GM13976 (cell line): ENCODE measurements at places on chromosomes 5 and 9.

DNA sequence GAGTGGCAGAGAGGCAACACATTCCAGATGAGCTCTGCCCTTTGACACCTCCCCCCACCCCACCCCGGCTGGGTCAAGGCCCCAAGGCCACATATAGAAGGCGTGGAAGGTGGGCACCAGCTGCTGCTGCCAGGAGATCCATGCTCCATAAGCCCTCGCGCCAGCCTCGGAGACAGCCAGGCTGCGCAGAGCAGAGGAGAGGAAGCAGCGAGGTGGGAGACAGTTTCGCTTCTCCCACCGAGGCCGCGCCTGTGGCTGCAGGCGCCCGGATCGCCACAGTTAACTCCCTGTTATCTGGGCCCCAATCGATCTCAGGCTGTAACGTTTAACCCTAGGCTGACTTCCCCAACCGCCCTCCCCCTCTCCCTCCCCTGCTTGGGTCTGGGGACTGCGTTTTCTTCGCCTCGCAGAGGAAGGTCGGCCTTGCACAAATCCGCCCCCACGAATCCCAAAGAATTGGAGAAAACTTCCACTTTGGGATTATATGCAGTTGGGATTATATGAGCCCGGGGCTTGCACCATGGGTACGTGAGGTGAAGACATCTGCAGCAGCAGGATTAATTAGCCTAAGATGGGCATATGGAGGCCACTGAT, 1.1 kb upstream of the CXXC5 start:
- DNase-seq = no peak

- no peak for DNase-seq
These were observed 52.1 kb downstream of the SEMA6A start for GRCh38 chr5:116522356-116523136.

DNA sequence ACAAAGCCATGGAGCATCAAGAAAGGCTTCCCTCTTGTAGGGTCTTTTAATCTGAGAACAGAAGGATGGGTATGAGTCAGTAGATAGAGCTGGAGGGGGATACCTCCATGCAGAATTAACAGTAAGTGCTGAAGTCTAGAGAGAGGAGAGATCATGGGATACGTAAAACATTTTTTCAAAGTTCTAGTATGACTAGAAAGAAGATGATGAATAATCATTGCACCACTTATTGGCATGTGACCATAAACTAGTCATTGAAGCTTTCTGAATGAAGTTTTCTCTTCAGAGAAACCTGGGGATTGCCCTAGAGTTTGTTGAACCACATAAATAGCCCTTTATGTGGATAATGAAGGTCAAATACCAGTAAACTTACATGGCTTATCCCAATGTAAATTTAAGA, 48.6 kb upstream of the PTPRD start:
- no peak for DNase-seq

DNA sequence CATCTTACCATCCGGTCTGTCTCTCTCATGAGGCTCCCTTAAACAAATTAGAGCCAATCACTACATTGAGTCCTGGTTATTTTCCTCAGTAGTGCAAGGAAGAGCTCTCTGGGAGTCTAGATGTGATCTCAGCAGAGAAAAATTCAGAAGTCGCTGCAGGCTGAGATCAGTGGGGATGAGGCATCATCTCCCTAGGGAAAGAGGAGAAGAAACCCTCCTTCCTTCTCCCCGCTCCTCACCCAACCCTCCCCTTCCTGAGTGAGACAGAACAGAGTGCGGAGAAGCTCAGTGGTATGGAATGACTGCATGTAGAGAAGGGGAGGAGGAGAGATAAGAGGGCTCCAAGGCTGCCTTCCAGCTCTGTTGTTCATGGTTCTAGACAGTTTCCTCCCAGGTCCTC, 80.5 kb downstream of the PAPPA start:
- DNase-seq = no peak

DNA sequence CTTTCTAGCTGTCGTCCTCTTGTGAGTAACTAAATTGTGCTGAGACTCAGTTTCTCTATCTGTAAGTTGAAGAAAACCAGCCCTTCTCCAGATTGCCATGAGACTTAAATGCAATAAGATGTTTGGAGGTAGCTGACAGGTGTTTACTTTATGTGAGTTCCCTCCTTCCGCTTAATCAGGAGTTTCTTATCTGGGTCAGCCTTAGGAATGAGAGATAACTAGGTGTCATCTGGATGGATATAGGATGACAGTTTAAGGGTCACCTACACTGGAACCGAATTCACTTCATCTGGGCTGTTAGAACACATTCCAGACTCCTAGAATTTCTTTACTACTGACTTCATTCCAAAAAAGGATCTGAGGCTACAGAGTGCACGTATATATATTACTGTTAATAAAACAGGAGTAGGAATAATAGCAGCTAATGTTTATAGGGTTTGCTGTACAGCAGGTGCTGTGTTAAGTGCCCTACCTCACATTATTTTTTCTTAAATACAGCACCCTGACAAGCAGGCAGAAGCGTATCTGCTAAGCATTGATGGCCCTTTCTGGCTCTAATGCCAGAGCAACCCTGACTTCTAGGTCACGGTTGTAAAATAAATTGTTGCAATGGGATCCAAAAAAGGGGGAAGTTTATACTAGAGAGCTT, 30.0 kb upstream of the CPEB4 start:
- no peak for DNase-seq

- no peak for DNase-seq
These were observed 91.6 kb downstream of the CFAP90 start for GRCh38 chr5:7759257-7759871.

DNA sequence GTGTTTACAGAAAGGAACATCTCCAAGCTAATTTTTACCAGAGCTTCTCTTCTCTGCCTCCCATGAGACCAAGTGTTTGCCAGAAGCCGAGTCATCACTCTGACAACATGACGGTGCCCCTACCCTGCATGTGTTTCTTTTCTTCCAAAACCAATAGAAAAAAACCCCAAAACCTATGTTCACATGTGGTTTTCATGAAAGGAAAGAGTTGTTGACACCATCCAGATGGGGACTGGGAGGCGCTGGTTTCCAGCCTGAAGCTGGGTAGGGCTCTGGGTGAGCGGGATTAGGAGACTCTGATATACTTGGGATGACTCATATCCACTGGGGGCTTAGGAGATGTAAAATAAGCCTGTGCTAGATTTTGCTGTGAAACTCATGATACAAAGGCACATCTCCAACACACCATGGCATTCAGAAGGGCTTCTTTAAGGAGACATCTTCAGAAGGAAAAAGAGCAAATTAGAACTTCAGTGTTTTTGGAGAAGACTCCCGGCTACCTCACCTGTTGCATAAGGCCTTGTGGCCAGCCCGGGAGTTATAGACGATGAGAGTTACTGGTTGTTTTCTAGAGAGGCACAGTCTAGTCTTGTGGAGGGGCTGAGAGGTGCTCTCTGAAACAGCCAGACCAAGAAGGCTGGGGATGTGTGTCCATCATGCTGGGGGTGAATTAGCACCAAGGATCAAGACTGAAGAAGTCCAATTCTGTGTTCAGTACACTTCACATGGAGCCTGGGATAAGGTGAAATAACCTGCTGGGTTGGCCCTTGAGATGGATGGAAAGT, 108.9 kb upstream of the LHFPL2 start:
- no peak for DNase-seq

DNA sequence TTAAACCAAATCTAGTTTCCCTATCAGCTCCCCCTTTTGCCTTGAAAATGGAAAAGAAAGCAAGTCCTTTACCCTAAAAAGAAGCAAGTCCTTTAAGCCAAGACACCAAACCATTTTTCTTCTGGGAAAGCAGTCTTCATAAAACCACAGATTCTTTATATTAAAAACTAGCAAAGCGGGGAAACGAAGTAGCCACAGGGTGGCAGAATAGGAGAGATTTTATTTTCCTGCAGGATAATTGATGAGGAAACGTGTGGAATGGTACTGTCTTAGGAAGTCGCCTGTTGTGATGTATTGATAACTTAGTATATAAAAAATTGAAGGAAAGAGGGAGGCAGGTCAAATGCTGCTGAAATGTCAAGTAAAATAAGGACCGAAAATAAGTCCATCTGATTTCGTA, 41.1 kb downstream of the ZNF883 start:
- DNase-seq = no peak

- DNase-seq = no peak
These were observed 33.9 kb downstream of the SH3PXD2B start for GRCh38 chr5:172420235-172420939.

DNA sequence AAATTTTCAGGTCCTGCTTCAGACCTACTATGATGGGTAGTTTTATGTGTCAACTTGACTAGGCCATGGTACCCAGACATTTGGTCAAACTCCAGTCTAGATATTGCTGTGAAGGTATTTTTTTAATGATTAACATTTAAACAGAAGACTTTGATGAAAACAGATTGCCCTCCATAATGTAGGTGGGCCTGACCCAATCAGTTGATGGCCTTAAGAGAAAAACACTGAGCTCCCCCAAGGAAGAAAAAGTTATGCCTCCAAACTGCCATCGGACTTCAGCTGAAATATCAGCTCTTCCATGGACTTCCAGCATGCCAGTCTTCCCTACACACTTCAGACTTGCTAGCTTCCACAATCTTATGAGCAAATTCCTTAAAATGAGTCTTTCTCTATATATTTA, 67.3 kb upstream of the TYRP1 start:
- DNase-seq = no peak

- DNase-seq = no peak
These were observed 530.1 kb upstream of the DMAC1 start for GRCh38 chr9:8329561-8330283.

GRCh38 chr5:102922799-102923477, 167.8 kb downstream of the PAM start:
- DNase-seq = peak; percentile 16

GRCh38 chr9:34994900-34995669, 5.5 kb downstream of the DNAJB5 start:
- DNase-seq = peak; percentile 4

GRCh38 chr5:76607353-76607871, 15.8 kb downstream of the F2RL2 start:
- no peak for DNase-seq

GRCh38 chr5:151248651-151249050, 4.3 kb upstream of the GM2A start:
- no peak for DNase-seq

DNA sequence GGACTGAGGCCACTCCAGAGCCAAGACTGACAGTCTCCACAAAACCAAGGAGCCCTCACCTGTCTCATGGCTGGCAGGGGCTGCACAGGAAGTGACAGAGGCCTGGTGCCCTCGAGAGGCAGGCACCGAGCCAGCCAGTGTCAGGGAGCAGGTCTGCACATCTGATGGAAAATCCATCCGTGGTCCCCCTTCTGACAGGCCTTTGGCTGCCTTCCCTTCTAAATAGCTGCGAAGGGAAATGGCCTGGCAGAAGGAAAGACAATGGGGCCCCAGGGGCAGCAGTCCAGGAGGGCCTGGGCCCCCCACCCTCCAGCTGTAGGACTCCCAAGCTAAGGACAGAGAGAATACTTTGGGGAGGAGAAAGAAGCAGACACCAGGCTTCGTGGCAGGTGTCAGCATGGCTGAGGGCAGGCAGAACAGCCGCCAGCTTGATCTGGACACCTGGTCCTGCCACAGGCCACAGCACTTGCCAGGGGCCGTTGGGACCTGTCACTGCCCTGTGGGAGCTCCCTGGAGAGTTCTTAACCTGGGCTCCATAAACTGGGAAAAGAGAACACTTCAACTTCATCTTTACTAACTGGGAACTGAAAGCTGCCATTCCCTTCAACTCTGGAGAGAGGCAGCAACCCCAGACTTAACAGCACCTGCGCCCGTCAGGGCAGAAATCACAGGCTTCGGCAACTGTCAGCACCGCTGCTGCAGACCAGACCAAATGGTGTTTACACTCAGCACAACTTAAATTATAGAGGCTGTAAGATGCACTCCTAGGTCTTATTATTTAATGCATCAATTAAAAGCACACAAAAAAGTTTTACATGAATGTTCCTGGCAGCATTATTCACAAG, 22.0 kb downstream of the ADAMTS2 start:
- DNase-seq = no peak

- no peak for DNase-seq
These were observed 19.9 kb downstream of the GOLM1 start for GRCh38 chr9:86079421-86079831.

- no peak for DNase-seq
These were observed 3.1 kb upstream of the GNA14 start for GRCh38 chr9:77651203-77651602.

GRCh38 chr5:173441053-173441628, 112.9 kb upstream of the STC2 start:
- DNase-seq = no peak

DNA sequence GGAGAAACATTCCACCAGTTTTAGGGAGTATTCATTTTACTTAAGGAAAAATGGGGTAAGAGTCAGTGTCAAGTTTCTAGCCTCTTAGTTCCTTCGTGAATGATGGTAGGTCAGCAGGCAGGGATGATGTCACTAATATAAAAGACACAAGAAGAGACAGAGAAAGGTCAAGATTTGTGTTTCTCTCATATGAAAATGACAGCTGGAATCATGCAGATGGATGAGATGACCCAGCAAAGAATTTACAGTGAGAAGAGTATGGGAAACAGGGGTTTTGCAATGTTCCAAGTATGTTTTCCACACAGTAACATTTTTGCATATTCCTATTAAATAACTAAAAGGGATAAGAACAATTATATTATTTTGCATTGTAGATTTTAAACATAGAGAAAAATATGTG, 749.6 kb upstream of the DMAC1 start:
- DNase-seq = no peak

GRCh38 chr5:177453852-177454396, 7.3 kb downstream of the PRR7 start:
- no peak for DNase-seq

DNA sequence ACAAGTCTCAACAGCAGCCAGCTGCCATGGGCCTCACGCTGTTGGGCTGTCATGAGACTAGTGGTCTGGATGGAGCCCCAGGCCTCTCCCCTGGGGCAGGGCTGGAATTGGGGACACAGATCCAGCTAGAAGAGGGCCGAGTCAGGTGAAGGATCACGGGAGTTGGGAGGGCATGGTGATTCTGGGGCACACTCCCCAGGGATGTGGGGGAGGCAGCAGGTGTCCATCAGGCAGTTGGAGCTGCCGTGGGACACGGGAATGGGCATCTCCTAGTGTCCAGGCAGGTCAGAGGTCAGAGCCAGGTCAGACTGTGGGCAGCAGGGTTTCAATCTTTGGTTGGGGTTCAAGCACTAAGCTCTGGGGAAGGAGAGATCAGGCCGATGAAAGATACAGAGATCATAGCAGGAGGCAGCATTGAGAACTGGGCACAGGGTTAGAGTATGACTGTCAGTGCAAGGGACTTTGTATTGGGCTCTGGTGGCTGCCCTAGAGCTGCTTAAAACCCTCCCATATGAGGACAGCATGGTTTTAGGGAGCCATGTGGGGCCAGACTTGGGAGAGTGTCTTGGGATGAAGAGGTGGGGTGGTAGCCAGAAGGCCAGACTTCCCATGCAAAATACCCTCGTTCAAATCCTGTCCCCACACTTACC, 59.2 kb downstream of the ARHGEF37 start:
- no peak for DNase-seq
